Neural progenitor cell (in vitro differentiated cells): ENCODE measurements at places on chromosomes 4 and X.

GRCh38 chr4:143358419-143358818 lies 21.7 kb downstream of the GAB1 start:
- no peak for DNase-seq

DNA sequence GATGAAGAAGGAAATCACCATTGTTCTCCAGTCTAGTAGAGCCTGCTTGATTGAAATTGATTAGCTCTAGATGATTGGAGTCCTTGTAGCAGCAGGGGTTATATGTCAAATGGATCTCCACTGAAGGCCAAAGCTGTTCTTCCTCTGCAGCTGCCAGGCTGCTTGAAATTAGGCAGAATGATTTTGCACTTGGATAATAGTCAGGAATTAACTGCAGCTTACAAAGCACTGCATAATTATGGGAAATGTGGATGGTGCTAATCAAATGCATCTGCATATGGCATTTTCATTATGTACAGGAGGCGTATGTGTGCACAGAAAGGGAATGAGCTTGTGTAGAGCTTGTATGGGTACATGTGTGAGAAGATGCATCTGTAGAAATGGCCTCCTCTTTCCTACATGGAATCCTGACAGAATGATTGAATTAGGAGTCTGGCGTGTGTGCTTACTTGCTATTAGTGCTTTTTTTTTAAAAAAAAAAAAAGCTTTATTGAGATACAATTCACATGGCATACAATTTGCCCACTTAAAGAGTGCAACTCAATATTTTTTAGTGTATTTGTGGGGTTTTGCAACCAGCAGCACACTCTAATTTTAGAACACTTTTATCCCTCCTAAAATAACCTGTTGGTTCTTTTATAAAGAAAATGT lies 65.9 kb downstream of the TMEM131L start:
- DNase-seq, result no peak

DNA sequence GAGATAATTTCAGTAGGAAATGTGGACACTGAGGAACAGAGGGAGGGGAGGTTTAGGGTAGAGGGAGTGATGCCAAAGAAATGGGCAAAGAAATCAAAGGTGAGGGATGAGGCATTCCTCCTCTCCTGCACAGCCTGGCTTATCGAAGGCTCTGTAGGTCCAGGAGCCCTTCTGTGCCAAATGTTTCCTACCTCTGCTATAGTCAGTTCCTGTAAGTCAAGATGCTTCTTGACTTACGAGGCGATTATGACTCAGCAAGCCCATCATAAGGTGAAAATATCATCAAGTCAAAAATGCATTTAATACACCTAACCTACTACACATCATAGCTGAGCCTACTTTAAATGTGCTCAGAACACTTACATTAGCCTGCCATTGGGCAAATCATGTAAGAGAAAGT lies 60.0 kb upstream of the ARHGAP24 start:
- DNase-seq, result no peak

GRCh38 chr4:87388901-87389300 lies 2.1 kb downstream of the HSD17B11 start:
- no peak for DNase-seq

DNA sequence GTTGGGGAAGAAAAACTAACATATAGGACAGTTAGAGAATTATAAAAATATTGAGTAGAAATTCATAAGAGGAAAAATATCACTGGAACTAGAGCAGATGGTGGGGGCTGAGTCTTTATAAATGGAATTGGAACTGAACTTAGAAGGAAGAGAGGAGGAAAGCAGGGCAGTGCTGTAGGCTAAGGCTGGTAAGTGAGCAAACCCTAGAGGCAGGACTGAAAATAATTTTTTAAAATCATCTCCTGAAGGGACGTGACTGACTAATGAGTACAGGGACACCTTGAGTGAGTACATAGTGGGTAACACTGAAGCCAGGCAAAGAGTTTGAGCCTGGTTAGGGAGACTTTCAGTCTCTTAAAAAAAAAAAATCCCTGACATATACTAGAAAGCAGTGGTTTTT lies 63.3 kb downstream of the GALNT7 start:
- no peak for DNase-seq

- no peak for DNase-seq
Measured at GRCh38 chr4:109752525-109752924, 22.7 kb upstream of the PLA2G12A start.

DNA sequence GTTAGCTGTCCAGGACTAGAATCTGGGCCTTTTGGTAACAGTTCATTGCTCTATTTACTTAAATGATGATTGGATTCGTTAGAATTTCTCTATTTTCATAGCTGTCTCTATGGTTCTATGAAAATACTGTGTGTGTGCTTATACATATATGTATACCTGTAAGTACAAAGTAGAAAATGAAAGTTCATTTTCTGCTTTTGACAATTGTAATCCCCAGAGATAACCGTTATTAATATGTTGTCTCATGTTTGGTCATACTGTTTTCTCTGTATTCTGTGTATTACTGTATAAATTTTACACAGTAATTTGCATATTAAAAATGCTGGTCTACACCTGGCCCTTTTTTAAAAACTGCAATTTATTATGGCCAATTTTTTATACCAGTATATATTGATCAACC lies 55.4 kb downstream of the CLCN3 start:
- DNase-seq, result no peak

DNA sequence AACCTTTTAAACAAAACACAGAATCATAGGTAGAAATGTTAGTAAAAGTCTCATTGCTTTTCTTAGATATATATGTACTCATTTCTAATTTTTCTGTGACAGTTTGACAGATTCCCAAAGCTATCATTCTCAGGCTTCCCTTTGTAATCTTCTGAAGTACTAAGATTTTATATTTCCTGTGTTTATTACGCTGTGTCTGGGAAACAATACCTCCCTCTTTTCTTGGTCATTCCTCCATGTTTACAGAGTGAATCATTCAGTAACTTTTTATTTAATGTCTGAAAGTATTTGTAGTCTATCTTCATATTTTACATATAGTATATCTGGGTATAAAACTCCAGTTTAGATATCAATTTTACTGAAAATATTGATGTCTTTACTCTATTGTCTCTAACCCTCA lies 1826.3 kb upstream of the IGFBP7 start:
- no peak for DNase-seq

DNA sequence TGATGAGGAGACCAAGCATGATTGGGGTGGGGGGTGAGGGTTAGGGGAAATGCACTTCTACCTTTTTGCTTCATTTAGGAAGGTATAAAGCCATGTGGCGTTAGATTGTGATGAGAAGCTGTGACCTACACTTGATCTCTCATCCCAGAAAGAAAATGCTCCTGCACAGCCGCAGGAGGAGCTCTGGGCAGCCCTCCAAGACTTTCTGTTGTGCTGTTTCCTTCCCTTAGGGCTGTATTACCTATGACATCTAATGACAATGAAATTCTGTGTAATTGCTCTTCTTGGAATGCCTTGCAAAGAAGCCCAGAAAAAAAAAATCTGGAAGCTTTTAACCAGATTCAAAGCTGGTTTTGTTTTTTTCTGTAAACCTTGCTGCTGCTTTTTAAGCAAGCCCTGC lies 13.4 kb downstream of the PRPS2 start:
- DNase-seq, result no peak

GRCh38 chr4:185265942-185266341 lies 56.5 kb downstream of the SNX25 start:
- DNase-seq, result no peak

- DNase-seq, result no peak
Measured at GRCh38 chr4:57065730-57066482, 44.3 kb downstream of the IGFBP7 start.

DNA sequence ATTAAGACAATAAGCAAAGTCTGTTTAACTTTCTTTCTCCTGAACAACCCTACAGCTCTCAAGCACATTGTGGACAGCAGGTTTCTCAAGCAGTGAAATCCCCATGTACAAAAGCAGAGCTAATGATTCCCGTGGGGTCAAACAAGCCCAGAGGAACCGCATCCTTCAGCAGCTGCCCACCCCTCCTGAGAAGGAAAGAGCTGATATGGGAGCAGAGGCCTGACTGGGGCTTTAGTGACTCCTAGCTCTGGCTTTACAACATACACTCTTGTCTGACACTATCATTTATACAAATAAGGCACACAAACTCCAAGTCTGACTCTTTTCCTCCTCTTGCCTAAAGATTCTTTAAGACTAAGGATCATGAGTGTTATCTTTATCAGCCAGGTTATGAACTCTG lies 32.8 kb downstream of the HDAC8 start:
- DNase-seq, result peak; percentile 40
